ENCODE measurements at places on chromosomes 13 and 19.

- DNase-seq = no peak
Measured at GRCh38 chr19:55133639-55134444, 15.2 kb downstream of the TNNT1 start.

GRCh38 chr19:16702123-16702522 is 17.5 kb upstream of the NWD1 start:
- DNase-seq = no peak

DNA sequence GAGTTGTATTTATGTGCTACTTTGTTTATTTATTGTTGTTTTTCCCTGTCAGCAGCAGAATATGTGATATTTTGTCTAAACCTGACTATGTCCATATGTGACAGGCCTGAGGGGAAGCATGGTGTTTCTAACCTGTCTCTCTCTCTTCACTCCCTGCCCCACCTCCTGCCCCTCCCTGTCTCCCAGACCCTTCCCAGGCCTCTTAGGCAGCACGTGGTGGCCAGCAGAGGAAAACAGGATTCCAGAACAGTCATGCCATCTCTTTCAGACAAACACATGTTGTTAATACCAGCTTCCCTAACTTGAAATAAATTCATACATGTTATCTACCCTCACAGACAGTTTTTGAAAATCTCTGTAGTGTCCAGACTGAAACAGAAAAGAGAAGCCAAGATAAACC is 31.0 kb upstream of the ATP11A start:
- peak; percentile 56 for DNase-seq

DNA sequence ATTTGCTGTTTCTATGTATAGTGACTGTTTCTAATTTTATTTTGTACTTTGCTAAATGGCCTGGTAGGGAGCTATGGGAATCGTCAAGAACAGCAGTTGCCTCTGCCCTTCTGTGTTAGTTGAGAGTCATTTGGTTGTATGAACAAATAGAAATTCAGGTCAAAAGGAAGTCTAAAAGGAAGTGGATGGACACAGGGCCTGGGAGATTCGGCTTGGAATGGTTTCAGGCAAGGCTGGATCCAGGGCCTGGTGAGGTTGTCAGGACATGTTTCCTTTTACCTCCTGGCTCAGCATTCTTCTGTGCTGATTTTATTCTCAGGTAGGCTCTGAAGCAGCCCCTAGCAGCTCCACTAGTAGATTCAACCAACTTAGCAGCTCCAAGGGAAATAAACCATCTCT is 118.9 kb downstream of the SIPA1L3 start:
- DNase-seq = no peak

DNA sequence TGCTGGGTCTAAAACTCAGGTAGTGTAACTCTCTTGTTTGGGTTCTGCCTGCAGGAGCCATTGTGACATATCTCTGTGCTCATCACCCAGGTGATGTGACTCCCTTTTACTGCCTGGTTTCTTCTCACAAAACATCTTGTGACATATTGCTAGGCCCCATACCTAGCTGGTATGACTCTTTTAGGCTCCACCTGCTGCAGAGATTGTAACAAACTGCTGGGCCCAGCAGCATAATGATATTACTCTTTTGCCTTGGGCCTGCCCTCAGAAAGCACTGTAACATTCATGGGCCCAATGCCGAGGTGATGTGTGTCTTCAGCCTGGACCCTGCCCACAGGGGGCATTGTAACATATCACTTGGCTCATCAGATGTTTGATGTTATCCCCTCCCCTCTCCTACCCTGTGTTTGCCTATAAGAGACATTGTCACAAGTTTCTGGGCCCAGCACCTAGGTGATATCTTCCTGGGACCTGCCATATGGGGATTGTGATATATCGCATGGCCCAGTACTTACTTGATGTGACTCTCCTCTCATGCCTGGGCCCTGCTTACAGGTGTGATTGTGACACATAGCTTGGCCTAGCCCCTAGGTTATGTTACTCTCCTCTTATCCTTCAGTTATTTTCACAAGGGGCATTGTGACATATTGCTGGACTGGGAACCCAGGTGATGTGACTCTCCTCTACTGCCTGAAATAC is 18.0 kb upstream of the ZNF681 start:
- DNase-seq = peak; percentile 28

DNA sequence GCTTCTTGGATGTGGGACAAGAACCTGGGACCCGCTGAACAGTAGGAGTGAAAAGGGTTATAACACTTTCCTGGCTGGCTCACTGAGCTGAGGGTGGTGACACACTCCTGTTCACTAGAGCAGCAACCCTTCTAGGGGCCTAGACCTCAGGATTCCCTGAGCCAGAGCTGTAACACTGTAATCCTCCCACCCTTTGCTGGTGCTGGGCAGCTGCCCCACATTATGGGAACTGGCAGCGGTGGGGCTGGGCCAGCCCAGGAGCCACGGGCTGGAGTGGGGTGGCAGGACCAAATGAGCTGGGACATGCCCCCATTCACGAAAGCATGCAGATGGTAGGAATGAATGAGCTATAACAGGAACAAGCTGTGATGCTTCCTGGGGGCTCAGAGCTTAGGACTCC is 110.6 kb downstream of the B3GLCT start:
- DNase-seq = no peak

GRCh38 chr19:32471095-32471494 is 65.5 kb downstream of the DPY19L3 start:
- no peak for DNase-seq
